Activated CD8-positive, alpha-beta memory T cell treated with anti-CD3 and anti-CD28 coated beads for 4 hours (primary cell): ENCODE measurements at places on chromosomes 3 and 15.

- no peak for DNase-seq
These were observed 74.6 kb downstream of the UBE2E2 start for GRCh38 chr3:23277688-23278087.

DNA sequence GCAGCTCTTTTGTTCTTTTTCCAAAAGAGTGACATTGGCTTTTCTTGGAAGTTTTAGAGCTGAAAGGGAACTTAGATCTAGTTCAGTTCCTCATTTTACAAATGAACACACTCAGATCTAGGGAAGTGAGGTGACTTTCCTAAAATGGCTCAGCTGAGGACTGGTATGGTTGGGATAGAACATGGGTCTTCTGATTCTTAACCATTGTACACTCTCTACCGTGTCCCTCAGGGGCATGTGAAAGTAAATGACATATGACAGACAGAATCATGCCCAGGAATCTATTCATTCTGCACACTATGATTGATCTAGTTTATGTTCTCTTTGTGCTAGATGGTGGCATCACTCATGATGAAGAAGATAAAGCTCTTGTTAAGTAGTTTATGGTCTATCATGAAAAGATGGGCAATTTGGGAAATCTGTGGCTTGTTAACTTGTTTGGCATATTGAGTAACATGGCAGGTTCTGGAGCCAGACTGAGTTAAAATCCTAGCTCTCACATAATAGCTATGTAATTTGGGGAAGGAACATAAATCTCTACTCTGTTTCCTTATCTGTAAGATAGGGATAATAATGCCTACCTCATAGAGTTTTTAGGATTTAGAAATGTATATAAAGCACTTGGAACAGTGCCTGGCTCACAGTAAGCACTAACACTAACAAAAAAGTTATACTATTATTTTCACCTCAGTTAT lies 30.9 kb downstream of the UBE2E1 start:
- no peak for DNase-seq

GRCh38 chr15:27990521-27991515 lies 108.3 kb downstream of the OCA2 start:
- DNase-seq, result no peak

DNA sequence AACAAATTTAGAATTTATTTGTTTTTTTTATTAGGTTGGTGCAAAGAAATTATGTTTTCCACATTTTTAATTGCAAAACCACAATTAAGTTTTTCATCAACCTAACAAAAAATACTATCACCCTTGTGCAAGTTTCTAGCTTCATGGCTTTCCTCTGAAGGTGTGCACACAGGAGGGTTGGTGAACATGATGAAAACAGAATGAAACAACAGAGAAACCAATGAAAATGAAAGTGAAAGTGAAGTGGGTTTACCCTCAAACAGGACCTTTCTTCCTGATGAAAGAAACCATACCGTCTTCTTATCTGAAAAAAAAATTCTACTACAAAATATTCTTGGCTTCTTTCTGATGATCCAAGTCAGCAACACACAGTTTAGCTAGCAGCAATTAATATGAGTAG lies 71.9 kb upstream of the FEZF2 start:
- no peak for DNase-seq
